ENCODE measurements at places on chromosomes 4 and X.

- DNase-seq, result peak; percentile 73
These were observed 966 bp downstream of the PDGFC start for GRCh38 chr4:156970501-156971164.

DNA sequence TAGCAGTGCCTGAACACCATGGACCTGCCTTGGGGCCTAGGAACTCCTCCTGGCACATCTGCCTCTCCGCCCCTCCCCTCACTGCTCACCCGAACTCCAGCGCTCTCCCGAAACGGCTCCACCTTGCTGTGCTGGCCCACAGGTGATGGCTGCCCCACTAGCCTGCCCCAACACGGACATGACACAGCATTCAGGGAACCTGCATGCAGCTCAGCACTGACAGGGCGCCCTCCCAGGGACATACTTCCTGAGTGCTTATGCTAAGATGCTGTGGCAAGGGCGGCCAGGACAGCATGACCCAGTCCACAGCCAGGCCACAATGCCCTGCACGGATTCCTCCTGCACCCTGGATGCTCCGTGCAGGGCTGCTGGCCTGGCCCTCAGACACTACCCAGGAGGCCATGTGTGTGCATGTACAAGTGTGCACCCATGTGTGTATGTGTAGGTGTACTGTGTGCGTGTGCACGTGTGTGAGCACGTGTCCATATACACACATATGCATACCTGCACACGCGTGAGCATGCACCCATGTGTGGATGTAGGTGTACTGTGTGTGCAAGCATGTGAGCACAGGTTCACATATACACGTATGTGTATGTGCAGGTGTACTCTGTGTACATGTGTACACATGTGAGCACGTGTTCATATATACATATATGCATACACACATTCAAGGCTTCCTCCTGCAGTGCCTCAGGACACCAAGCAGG is 6.0 kb downstream of the TMEM271 start:
- DNase-seq, result no peak

DNA sequence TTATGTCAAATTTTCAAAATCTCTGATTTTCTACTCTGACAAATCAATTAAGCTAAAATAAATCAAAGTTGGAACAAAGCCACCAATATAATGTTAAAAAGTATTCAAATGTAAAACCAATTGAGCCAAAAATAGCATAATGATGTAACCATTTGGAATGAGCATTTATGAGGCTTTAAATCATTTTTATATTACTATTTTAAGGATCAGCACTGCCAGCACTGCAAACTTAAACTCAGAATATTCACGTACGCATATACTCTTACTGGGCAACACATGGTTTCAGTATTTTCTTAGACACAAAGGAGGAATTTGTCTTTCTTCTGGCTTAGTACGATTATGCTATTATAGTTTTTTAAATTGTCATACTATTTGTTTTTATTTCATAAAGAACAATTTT is 52.2 kb downstream of the AFAP1 start:
- no peak for DNase-seq

GRCh38 chr4:164621886-164622521 is 131.9 kb upstream of the SMIM31 start:
- DNase-seq, result no peak

GRCh38 chr4:13403833-13404232 is 80.3 kb downstream of the RAB28 start:
- no peak for DNase-seq

DNA sequence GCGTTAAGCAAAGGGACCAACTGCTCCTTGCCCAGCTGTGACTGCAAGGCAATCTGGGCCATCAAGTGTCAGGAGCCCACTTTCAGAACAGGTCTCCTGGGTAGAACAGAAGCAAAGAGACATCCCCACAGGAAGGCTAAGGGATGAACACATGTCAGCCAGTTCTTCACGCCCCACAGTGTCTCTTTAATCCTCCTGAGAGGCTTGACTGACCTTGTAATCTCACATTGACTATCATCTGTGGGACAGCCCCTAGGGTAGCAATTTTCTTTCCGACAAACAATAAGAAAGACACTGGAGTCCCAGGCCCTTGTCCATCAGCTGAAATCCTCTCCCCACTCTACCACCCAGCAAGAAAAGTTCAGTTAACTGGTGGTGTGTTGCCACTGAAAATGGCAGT is 1.0 kb downstream of the CHRDL1 start:
- no peak for DNase-seq

DNA sequence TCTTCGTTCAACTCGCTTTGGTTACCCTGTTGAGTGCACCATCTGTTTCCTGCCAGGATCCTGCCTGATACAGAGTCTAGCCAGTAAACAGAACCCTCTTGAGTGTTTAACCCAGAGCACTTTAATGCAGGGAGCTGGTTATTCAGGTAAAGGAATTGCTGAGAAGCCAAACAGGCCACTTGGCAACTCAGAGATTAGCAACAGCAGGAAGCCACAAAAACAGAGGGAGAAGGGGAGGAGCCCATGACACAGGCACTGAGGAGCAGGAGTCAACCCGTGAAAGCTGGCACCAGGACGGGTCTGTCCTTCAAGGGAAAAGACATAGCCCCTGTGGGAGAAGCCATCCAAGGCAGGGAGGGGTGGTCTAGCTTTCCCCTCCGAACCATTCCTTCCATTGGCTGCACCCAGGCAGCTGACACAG is 641.4 kb downstream of the ZNF674 start:
- no peak for DNase-seq

DNA sequence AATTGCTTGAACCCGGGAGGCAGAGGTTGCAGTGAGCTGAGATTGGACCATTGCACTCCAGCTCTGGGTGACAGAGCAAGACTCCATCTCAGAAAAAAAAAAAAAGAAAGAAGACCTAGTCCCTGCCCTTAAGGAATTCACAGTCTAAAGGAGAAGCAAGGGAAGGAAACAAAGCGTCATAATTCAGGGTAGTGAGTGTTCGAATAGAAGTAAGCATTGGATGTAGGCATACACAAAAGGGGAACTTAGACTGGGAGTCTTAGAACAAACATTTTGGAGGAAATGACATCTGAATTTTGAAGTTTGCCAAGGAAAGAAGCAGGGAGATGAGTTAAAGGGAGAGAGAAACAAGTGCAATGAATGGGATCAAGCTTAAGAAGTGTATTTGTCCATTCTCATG is 32.4 kb downstream of the PPM1K start:
- peak; percentile 56 for DNase-seq

All from suppressor macrophage treated with lipopolysaccharide for 4 hours (primary cell).